Activated gamma-delta T cell treated with Interleukin-2 at 50 U/mL for 16 hours (primary cell): ENCODE measurements at places on chromosomes 4 and X.

DNA sequence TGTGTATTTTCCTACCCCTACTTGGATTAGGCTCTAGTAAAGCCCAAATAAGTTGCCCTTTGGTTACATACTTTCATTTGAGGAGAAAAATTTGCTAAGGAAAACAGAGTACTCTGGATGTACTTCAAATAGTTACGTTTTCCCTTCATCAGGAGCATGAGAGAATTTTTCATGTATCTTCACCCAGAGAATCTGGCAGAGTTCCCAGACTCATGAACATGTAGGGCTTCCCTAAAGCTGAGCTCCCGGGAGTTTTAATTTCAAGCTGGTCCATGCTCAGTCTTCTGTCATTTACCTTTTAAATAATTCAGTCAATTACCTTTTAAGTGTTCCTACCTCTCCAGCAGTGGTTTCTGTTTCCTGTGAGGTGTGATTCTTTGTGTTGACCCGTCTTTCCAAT lies 367.5 kb upstream of the GRID2 start:
- no peak for DNase-seq

- no peak for DNase-seq
These were observed 129.6 kb upstream of the INTU start for GRCh38 chr4:127503111-127503510.

DNA sequence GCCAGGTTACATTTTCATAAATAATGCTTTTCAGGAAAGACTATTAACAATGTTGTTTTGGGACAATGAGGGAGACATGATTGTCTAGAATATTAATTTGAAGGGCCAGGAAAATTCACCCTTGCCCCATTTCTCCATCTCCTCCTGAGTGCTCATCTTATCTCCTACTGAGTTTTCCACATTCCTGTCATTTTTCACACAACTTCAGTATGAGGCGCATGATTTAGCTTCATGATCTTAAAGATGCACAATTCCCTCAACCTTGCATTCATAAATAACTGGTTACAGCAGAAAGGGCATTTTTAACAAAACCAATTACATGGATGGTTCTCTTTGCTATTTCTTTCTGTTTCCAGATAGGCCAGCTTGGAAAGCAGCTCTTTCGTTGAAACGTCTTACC lies 1699.2 kb upstream of the IGFBP7 start:
- DNase-seq: no peak

DNA sequence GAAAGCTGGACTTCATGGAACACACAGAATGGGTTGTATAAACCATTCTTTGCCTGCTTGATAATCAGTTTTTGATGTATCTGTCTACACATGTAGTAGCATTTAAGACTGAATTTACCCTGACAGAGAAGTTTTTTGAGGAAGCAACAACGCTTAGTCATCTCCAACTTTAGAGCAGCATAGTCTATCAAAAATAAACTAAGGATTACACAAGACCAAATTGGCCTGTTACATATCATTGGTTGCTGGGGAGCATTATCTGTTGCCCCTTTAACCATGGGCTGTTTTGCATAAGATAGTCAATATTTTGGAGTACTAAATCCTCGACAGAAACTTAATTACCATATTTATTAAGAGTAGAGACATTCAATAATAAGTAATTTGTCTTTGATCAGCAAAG lies 347.4 kb downstream of the FAM47B start:
- DNase-seq: no peak

DNA sequence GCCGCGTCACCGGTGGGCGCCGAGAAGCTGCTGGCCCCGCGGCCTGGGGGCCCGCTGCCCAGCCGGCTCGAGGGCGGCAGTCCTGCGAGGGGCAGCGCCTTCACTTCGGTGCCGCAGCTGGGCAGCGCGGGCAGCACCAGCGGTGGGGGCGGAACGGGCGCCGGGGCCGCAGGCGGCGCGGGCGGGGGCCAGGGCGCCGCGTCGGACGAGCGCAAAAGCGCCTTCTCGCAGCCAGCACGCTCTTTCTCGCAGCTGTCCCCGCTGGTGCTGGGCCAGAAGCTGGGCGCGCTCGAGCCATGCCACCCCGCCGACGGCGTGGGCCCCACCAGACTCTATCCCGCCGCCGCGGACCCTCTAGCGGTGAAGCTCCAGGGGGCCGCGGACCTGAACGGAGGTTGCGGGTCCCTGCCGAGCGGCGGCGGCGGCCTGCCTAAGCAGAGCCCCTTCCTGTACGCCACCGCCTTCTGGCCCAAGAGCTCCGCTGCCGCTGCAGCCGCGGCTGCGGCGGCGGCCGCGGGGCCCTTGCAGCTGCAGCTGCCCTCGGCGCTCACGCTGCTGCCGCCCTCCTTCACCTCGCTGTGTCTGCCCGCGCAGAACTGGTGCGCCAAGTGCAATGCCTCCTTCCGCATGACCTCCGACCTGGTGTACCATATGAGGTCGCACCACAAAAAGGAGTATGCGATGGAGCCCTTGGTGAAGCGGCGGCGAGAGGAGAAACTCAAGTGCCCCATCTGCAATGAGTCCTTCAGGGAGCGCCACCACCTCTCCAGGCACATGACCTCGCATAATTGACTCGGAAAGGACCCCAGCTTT lies 5.6 kb downstream of the PRDM8 start:
- peak; percentile 49 for DNase-seq

- DNase-seq: no peak
These were observed 22.7 kb downstream of the ADD1 start for GRCh38 chr4:2866160-2866861.

DNA sequence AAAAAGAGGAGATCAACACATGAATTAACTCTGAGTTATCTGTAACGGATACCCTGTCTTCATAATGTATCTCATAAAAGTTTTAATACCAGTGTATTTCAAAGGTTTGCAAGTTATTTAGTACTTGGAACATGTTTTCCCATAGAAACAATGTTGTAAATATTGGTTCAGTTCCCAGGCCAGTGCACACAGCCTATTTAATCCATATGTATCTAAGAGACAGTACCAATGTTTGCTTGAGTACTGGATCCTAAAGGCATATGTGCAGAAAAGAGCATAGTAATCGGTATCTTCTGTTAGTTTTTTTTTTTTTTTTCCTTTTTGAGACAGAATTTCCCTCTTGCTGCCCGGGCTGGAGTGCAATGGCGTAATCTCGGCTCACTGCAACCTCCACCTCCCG lies 46.1 kb downstream of the SLIT2 start:
- DNase-seq: no peak

DNA sequence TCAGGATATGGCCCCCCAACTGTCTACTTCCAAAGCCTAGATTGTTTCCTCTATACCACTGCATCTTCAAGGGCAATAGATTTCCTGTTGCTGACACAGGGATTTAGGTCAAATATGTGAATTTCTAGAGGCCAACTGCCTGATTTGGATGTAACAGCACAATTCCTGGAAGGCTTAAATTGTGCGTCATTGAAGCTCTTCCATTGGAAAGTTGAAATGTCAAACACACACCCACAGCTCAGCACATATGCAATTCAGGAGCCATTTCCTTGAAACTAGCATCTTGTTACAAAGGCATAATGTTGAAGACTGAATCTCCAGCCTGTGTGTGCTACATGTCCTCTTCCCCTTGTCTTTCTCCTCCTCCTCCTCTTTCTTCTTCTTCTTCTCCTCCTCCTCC lies 158.6 kb downstream of the STK32B start:
- DNase-seq: no peak

GRCh38 chr4:102423375-102423774 lies 77.8 kb upstream of the NFKB1 start:
- no peak for DNase-seq

- no peak for DNase-seq
These were observed 68.5 kb upstream of the HMX1 start for GRCh38 chr4:8939840-8940742.

DNA sequence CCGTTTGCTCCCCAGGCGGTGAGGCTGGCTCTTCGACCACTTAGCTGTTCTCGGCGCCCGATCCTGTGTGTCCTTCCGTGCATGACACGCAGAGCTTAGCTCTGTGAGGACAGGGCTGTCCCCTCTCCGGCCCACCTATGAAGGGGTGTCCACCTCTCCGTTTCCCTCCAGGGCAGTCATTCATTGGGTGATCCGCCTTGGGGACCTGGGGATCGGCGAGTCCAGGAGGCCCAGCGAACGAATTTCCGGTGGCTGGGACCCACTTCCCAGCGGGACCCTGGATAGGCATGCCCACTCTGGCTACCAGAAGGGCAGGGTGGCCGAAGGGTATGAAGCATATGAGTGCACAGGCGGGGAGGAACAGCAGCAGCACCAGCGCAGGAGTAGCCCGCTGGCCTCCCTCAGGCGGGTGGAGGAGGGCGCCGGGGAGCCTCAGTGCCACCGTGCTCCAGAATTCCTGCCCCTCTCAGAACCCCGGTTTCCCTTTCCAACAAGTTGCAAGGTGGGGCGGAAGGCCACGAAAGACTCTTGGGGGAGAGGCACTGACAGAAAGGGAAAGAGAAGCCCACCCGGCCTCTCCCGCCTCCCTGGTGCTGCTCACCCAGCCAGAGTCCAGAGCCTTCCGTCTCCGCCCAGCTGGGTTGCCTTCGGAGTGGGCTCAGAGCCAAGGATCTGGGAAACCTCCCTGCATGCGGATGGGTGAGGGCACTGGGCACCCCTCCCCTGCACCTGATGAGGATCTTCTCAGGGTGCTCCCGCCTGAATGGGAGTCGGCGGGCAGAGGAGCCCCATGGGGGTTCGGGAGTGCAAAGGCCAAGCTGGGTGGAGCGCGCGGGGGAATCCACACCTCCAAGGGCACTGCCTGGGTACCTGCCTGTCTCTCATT lies 8.6 kb downstream of the HMX1 start:
- DNase-seq: no peak

GRCh38 chr4:71377561-71377960 lies 38.7 kb downstream of the SLC4A4 start:
- DNase-seq: no peak

DNA sequence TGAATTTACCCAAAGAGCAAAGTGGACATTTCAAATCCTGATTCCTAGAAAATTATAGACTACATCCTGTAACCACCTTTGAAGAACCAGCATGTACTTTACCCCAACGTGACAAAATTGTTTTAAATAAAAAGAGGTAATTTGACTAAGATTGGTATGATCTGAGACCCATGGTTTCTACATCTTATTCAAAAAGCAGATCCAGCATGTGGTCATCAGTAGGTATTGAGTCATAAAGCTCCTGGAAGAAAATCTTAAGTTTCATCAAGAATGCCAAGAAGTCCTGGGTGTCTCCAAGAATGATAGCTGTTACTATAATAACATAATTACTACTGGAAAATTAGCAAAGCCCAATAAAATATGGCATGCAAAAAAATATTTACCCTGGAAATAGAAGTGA lies 61.8 kb downstream of the NFKB1 start:
- DNase-seq: no peak

DNA sequence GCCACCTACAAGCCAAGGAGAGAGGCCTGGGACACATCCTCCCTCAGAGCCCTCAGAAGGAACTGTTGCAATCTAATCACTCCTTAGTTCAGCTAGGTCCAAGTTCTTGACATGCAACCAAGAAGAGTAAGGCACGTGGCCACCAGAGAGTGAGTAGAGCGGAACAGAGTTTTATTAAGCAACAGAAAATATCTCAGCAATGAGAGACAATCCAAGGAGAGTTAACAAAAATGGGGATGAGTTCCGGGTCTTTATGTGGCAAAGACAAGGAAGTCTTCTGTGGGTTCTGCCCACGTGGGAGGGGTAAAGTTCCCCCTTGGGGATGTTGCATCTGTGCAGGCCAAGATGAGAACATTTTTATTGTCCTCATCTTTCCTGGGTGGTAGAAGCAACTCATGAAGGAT lies 38.5 kb upstream of the PROM1 start:
- no peak for DNase-seq

DNA sequence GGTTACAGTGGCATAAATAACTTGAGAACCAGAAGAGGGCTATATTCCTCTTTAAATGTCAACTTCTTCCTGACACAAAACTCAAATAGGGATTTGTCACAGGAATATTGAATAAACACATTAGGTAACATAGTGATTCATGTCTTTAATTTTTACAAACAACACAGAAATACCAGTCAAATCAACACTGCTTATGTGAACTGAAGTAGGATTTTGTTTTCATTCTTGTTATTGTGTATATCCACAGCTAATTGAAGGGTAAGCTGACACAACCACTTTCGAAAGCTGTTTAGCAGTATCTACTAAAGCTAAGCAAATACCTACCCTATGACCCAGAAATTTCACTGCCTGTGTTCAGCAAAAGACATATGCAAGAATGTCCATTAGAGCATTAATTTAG lies 120.4 kb upstream of the EOLA2 start:
- no peak for DNase-seq

DNA sequence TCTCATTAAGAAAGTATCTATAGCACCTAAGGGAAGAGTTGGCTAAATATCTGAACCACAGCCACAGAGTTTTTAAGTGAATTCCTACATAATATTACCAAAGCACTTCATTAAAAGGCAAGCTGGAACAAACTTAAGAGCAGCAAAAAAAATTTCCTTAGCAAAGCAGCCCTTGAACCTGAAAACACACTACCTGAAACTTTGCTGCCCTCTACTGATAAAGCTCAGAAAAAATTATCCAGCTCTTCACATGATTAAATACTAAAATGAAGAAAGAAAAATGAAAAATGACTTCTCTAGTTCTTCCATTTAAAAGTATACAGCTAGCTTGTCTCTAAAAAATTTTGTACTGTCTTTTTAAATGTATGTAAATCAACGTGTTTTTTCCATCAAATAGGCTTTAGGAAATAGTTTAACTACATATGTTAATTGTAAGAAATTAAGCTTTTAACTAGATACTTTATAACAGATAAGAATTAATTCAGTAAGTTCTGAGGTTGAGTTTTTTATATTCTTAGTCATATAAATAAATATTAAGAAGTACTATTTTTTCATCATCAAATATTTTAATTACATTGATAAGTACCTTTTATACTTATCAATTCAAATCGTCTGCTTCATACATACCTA lies 156.1 kb downstream of the STPG2 start:
- DNase-seq: no peak

DNA sequence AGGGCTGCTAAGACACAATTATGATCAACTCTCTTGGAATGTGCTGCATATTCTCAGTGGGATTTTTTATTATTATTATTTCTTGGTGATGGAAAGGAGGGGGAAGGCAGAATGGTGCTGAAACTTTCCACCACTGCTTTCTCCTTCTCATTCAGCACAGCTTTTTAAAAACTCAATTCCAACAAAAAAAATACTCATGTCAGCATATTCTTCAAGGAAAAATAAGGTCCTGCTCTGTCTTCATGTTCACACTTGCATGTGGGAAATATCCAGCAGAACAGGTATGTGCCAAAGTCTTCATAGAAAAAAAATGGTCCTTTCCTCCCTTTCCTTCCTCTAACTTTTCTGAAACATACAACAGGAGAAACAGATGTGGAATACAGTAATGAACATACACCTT lies 144.0 kb upstream of the ADAMTS3 start:
- no peak for DNase-seq

DNA sequence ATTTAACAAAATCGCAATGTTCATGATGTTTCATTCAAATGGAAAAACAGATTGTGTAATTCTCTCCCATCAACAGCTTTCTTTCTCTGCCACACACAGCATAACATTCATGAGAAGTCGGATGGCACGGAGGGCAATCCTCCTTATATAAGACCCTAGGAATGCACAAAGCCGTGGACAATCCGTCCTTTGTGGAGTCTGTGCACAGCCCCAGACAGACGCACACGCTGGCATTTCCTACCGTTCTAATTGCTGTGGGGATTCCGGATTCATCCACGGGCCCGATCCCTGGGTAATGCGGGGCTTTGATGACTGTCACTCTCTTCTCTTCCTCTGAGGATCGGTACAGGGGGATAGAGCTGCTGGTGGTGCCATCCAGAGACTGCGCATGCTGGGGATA lies 121.9 kb upstream of the PDLIM3 start:
- DNase-seq: no peak
